ENCODE measurements at places on chromosomes 5 and 9.

- DNase-seq = no peak
Observed at GRCh38 chr5:169202969-169203368, 98.0 kb downstream of the SLIT3 start.

DNA sequence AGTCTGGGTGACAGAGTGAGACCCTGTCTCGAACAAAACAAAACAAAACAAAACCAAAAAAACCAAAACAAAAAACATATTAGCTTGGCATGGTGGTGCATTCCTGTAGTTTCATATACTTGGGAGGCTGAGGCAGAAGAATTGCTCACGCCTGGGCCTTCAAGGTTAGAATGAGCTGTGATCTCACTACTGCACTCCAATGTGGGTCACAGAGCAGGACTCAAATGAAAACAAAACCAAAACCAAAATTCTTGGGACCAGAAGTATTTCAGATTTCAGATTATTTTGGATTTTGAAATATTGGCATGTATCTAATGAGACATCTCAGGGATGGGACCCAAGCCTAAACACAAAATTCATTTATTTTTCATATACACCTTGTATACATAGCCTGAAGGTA lies 80.2 kb downstream of the TMC1 start:
- no peak for DNase-seq

DNA sequence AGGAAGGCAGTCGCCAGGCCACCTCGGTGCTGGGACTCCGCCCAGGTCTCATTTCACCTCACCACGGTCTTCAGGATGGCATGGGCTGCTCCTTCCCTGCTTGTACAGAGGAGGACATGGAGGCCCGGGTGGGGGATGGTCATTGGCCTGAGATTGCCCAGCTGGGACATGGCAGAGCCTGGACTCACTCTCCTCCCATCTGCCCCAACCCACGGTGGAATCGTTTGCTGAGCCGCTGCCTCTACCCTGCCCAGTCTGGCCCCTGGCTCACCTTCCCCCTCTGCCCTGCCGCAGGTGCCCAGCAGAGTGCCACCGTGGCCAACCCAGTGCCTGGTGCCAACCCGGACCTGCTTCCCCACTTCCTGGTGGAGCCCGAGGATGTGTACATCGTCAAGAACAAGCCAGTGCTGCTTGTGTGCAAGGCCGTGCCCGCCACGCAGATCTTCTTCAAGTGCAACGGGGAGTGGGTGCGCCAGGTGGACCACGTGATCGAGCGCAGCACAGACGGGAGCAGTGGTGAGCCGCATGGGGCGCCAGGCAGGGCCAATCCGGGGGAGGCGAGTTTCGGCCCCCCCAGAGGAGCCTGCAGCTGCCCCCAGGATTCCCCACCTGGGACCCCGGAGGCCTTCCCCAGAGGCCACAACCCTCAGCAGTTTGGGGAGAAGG lies 36.7 kb downstream of the HK3 start:
- no peak for DNase-seq

DNA sequence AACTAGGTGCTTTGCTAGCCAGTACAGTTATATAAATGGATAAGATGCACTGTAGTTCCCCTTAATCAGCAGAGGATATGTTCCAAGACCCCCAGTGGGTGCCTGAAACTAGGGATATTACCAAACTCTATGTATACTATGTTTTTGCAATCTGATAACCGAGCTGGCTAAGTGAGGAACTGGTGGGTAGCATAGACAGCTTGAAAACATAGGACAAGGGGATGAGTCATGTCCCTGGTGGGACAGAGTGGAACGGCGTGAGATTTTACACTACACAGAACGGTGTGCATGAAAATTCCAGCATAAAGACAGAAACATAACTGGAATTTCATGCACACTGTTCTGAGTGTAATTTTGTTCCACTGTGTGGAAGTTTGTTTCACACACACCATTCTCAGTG lies 86.9 kb downstream of the BASP1 start:
- no peak for DNase-seq

Measured in kidney glomerular epithelial cell (primary cell).